ENCODE measurements at places on chromosomes 7 and 10.

DNA sequence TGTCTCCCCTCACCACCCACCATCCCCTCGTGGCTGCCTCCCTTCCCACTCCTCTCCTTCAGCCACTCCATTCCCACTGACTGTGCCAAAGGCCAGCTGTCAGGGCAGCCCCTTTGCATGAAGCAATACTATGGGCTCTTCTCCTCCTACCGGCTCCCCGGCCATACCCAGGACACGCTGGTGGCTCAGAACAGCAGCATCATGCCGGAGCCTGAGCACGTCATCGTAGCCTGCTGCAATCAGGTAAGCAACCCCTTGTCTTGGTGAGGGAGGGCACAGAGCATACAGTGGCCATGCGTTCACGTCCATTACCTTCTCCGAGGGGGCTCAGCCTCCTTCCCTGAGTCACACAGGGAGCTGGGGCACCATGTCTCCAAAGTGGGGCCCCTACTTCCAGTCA is 11.6 kb downstream of the CHAT start:
- no peak for DNase-seq

GRCh38 chr7:151191544-151191943 is 4.5 kb upstream of the ASB10 start:
- no peak for DNase-seq

DNA sequence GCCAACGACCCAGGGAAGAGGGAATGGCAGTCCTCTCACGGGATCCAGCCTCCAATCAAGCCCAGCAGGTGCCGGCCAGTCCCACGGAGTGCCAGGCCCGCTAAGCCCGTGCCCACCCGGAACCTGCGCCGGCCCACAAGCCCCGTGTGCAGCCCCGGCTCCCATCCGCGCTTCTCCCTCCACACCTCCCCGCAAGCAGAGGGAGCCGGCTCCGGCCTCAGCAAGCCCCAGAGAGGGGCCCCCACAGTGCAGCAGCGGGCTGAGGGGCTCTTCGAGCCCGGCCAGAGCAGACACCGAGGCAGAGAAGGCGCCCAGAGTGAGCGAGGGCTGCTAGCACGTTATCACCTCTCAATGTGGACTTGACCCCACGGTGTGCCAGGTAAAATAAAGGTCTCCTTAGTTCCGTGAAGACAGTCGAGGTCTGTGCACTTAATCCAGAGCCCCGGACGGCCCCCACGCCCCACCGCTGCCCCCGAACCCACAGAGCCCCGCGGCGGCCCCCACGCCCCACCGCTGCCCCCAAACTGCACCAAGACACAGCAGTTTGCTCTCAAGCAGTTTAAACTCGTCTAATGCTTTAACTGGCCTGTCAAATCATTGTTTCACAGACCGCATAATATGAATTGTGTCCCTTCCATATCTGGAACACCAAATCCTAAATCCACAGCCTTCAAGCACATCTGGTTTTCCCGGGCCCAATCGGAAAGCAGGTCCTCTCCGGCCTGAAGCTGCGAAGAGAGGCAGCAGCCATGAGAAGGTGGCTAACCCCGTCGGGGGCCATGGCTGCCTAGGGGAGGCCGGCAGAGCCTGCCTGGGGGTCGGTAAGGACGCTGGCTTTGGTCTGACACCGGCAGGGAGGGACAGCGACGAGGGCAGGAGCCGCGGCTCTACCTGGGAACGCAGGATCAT is 307.8 kb downstream of the PTPRN2 start:
- no peak for DNase-seq

DNA sequence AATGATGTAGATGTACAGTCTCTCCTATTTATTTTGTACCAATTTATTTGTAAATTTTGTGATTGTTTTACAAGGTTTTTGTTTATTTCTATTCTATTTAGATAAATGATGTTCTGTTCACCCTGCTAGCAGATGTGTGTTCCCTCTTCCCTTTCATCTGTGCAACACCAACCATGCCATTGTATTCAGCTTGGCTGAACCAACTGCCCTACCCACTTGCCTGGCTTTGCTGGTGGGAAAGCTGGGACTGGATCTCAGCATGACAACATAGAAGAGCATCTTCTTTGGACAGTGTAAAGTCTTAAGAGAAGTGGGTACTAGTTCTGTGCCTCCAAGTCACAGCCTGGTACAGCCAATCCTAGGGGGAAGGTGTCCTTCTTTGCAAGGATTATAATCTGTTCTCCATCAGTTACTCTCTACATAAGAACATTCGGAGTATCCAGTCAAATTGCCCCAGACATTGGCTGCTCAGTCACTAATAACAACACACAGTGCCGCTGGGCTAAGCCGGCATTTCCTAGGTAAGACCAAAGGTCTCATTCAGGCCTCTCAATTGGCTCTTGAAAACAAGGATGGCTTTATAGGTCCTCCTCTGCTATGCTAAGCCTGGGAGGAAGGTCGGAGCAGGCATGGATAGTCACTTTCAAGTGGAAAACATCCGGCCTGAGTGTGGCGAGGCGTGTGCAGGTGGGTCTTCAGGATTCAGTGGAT is 109.7 kb downstream of the NT5C2 start:
- no peak for DNase-seq

- DNase-seq, result no peak
Measured at GRCh38 chr7:55158541-55159382, 139.9 kb downstream of the EGFR start.

DNA sequence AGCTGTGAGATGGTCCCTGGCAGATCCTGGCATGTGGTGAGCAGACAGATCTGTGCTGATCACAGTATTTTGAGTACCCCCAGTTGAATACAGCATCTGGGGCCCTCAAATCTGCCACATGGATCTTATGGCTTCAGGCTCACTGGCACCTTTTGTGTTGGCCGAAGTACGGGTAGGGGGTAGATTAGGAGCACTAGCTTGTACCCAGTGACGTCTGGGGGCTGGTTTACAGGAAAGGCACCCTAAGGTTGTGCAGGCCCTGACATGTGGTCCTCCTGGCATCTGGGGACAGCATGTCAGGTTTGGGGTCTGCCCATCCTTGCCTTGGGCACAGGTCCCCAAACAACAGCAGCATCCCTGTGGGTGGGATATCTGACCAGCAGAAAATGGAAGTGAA is 53.2 kb downstream of the SYPL1 start:
- DNase-seq, result no peak

DNA sequence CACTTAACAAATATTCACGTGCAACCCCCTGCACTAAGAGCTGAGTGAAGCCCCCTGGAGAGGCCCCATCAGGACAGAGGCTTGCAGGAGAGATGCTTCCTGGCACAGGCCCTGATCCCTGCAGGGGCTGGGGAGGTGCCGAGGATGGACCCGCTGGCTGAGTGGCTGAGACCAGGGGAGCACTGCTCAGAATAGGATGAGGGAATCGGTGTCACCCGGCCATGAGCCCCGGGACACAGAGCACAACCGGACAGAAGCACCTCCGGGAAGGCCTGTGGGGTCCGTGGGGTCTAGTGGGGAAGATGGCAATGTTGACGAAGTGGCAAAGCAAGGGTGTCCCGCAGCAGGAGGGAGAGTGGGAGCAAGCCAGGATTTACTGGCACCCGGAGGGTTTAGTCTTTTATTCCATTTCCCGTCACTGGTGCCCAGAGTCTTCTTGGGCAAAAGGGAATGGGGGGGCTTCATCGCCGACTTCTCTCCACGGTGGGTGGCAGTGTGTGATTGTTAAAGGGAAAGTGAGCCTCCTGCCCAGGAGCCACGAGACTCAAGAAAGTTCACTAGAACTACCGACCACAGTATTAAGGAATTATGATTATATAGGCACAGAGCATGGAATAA is 140.7 kb downstream of the ADARB2 start:
- DNase-seq, result no peak

DNA sequence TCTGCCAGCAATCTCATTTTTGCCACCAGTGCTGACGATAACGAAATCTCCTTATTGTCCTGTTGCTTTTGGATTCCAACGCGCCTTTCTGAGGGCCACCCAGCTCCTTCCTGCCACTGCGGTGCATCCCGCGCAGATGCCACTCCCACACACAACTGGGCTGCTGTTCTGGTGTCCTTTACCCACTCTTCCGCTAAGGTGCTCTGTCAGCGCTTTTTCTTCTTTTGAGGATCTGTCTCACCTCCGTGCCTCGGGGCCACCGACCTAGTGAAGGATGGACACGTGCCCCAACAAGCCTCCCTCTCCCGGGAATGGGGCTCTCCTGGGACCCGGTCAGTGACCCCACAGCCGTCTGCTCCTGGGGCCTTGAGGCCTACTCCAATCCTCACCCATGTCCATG is 314.3 kb upstream of the COBL start:
- DNase-seq, result no peak

GRCh38 chr7:44044315-44045225 is at the start of gene DBNL:
DBNL (plus strand) TSS chr7:44044702; CDS start chr7:44044738, 36 bp downstream.
- DNase-seq, result peak; percentile 96

GRCh38 chr10:11037991-11038390 is 20.3 kb downstream of the CELF2 start:
- DNase-seq, result no peak

DNA sequence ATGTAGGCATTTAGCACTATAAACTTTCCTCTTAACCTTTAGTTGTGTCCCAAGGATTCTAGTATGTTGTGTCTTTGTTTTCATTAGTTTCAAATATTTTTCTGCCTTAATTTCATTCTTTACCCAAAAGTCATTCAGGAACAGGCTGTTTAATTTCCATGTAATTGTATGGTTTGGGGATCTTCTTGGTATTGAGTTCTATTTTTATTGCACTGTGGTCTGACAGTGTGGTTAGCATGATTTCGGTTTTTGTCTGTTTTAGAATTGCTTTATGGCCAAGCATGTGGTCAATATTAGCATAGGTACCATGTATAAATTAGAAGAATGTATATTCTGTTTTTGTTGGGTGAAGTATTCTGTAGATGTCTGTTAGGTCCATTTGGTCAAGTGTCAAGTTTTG is 26.3 kb downstream of the COA1 start:
- DNase-seq, result no peak

DNA sequence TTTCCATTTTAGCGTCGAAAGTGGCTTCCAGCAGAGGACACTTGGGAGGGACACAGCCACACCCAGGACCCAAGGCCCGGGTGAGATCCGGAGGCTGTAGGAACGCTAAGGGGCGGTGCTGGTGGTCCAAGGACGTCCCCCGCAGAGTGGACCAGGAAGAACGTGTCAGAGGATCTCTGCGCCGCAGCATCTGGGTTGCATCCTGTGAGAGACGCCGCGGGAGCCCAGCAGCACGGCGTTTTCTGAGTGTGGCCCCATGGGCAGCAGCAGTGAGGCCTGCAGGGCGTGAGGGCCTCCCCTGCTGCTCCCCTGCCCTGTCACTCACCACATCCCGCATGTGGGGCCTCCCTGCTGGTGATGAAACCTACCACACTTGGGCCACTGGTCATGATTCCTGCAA is 40.5 kb upstream of the BNIP3 start:
- DNase-seq, result no peak

GRCh38 chr10:90740265-90740664 is 117.6 kb downstream of the HTR7 start:
- no peak for DNase-seq

DNA sequence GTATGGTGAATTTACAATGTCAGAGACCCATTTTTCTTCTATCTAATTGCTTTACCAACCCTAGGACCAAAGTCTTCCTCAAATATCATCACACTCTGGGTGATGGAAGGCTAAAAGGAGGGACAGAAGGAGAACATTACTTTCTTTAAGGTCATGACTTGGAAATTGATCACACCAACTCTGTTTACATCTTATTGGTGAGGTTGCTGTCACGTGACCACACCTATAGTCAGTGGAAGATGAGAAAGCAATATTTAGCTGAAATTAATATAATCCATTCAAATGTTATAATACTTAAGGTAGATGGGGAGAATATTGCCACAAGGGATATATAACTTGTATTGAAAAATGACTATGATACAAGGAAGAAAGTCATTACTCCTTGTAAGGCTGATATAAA is 183.6 kb upstream of the SMIM30 start:
- DNase-seq, result no peak

GRCh38 chr7:73530800-73531199 is 8.7 kb upstream of the BAZ1B start:
- no peak for DNase-seq

DNA sequence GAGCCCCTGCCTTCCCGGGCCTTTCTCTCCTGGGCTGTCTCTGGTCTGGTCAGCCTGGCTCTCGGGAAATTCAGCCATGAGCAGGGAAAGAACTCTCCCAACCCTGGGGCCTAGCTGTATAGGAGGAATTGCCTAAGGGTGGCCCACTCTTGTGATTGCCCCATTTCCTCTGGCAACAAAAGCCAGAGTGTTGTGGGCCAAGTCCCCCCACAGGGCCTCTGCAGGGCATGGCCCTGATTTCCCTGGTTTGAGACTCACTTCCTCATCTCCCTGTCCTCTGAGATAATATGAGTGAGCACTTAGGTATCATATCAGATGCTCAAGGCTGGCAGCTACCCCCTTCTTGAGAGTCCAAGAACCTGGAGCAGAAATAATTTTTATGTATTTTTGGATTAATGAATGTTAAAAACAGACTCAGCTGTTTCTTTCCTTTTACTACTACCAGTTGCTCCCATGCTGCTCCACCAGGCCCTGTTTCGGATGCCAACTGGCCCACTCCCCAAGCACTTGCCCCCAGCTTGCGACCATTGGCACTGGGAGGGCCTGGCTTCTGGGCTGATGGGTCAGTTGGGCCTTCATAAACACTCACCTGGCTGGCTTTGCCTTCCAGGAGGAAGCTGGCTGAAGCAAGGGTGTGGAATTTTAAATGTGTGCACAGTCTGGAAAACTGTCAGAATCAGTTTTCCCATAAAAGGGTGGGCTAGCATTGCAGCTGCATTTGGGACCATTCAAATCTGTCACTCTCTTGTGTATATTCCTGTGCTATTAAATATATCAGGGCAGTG is 11.4 kb downstream of the IRF5 start:
- DNase-seq, result no peak

DNA sequence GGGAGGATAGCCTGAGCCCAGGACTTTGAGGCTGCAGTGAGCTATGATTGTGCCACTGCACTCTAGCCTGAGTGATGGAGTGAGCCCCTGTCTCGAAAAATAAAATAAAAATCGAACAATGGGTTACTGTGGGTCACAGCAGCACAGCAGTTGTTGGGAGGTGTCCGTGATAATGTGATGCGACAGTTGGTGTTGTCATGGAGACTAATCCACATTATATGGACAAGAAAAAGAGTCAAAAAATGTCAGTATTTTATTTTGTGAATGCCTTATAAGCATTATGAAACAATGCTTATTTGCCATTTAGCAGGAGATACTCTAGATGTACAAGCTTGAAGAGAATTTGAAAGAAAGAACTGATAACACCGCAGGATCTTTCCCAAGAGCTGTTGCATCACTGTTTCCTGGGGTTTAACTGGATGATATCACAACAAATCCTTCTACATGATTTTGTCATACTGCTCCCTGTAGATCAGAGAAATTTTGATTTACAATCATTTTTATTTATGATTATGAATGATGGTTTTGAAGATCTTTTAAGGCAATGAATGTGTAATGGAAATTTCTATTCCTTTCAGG is 195.4 kb downstream of the BAMBI start:
- DNase-seq, result no peak

DNA sequence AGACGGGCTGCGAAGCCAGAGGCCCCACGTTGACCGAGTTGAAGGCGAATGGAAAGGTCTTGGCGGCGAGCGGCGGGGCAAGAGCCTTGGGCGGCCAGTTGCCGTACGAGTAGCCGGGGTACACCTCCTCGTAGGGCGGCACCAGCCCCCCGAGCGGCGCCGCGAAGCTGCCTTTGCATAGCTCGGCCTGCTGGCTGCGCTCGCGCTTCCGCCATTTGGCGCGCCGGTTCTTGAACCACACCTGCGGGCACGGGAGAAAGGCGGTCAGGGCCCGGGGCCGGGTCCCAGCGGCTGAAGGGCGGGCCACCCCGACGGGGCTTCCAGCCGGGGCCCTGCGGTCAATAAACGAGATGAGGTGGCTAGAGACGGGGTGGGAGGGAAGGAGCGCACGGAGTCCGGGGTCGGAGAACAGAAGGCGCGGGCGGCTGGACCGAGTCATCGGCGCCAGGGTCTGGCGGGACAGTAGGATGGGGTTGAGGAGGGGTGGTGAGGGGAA is 4.8 kb downstream of the ELOVL3 start:
- no peak for DNase-seq

Measured in anterior cingulate cortex (tissue), 58 donors.